ENCODE measurements at places on chromosomes 7 and 10.

DNA sequence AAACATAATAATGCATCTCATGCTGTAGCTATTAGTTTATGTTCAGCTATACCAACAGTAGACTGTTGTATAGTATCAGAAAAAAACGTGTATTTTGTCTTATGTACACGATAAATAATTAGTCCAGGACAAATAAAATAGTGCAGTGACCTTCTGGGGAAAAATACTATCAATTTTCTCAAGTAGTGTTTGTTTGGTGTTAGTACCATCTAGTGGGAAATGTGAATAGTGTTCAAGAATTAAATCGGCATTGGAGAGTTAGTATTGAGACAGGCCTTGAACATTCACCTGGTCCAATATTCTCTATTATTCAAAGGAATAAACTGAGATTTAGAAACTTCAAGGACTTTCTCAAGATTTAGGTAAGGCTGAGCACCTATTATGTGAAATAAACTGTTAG, 21.7 kb upstream of the OR2A5 start:
- DNase-seq: no peak

DNA sequence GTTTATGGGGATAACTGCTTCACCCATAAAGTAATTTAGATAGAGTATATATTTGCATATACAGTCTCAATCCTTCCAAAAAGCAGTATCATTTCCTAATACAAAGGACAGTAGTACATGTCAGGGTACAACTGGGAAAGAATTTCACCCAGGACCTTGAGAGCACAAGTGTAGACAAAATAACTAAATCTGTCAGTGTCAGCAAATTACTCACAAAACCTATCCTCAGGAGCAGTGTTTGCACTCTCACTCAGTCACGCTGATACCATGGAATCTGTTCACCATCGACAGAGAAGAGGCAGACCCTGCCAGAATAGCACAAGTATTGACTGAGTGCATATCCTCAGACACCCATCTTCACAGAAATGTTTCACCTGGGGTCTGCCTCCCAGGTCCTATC, 554.7 kb upstream of the PHF14 start:
- no peak for DNase-seq

- no peak for DNase-seq
Measured at GRCh38 chr7:20513341-20513740, 102.1 kb upstream of the ABCB5 start.

- DNase-seq: no peak
Measured at GRCh38 chr10:36712695-36713094, 412.7 kb upstream of the ANKRD30A start.

DNA sequence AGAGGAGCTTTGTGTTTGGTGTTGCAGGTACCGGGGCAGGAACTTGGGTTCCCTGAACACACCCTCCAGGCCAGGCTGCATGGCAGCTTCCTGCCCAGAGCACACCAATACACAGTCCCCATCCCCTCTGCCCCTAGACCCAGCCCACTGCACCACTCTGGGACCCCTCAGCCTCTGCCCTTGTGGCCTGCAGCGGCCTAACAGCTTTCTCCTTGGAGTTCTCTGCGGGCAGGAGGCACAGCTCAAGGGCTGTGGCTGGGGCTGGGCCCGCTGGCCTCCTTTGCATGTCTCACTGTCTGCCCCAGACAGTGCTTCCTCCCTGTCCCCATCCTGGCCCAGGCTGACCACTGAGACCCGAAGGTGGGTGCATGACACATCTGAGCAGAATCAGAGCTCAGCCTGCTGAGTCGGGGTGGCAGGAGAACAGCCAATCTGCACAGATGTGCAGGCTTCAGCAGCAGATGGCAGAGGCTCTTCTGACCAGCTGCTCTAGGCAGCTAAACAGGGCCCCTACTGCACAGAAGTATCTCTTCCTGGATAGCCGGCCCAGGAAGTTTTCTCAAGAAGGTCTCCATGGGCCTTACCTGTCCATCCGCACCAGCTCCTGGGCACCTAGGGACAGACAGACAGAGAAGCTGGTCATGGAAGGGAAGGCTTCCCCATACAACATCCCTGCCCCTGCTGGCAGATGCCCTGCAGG, 20.8 kb downstream of the VSIR start:
- DNase-seq: no peak

GRCh38 chr7:13980474-13980873, 9.0 kb downstream of the ETV1 start:
- no peak for DNase-seq

GRCh38 chr10:63083904-63084689, 49.0 kb upstream of the NRBF2 start:
- DNase-seq: peak; percentile 9

DNA sequence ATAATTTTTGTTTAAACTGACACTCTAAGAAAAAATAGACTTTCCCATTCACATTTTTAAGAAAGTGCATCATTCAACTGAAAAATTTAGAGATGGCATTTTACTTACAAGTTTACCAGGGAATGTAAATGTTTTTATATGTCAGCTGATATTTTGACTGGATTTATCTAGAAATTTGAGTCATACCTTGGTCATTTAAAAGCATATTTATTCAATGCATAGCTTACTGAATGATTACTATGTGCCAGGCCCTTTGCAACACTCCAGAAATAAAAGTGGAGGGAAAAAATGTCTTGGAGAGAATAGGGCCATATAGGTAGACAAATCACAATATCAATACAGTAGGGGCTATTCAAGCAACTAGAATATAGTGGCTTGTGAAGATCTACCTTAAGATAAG, 98.4 kb upstream of the FAM3C start:
- no peak for DNase-seq

DNA sequence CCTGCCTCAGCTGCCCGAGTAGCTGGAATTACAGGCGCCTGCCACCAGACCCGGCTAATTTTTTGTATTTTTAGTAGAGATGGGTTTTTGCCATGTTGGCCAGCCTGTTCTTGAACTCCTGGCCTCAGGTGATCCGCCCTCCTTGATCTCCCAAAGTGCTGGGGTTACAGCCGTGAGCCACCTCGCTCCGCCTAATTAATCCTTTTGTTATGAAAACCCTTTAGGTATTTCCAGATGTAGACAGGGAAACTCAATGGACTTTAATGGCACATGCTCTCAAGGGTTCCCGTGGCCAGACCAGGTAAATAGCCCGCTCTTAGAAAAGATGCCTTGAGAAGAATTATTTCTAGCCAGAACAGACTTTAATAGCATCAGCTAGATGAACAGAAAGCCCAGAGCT, 19.7 kb upstream of the EXOC4 start:
- no peak for DNase-seq

- no peak for DNase-seq
Measured at GRCh38 chr10:30227481-30227880, 121.6 kb downstream of the MTPAP start.

- DNase-seq: peak; percentile 71
Measured at GRCh38 chr7:54664235-54665228, 94.5 kb downstream of the SEC61G start.

- DNase-seq: no peak
Measured at GRCh38 chr7:67549126-67549525, 552.5 kb downstream of the TYW1 start.

DNA sequence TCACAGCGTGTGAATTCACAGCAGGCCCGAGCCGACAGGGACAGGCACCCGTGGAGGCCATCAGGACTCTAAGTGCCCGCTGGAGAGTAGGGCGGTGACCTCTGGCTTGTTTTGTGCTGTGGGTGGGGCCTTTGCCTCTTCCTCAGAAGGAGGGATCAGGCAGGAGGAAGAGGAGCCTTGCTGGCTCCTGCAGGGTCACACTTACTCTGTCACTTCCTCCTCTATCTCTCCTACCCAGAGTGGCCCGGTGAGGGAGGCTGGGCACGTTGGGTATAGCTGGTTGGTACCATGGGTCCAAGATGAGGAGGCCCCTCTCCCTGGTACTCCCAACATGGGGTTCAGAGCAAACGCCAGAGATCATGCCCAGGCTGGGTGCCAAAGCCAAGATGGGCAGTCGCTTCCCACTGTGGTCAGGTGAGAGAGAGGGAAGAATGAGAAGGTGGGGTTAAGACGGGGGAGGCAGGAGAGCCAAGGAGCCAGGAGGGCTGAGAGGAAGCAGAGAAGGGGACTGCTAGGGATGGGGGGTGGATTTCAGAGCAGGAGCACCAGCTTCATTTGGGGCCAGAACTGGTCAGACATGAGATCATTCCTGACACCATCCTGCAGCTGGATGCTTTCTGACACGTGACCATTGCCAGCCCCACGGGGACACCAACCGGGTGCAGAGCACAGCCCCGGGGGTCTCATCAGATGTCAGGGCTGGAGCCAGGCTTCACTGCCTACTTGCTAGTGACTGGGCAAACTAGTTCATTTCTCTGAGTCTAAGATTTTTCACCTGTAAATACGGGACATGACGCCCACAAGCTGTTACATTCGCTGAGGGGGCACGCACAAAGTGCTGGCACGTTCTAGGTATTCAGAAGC, 54.8 kb upstream of the CACUL1 start:
- no peak for DNase-seq

GRCh38 chr10:55491712-55492111, 690.7 kb upstream of the PCDH15 start:
- DNase-seq: no peak

Measured in NCI-H510A (cell line).